Transverse colon (tissue), 4 donors: ENCODE measurements at places on chromosomes 2 and 18. TPM values are rescaled to one million over a fixed set of nuclear protein-coding genes. Genes with fewer than 3 reads are reported as not detected.
A peak's percentile ranks its signal among the peaks of the same experiment; 100 is the strongest.

Gene CD8B
- total RNA-seq, result not detected

Gene ANKRD62
- total RNA-seq, result not detected

Gene RNF152
- 97.2 TPM for total RNA-seq

Gene SLC40A1
- 95.3 TPM for total RNA-seq

DNA sequence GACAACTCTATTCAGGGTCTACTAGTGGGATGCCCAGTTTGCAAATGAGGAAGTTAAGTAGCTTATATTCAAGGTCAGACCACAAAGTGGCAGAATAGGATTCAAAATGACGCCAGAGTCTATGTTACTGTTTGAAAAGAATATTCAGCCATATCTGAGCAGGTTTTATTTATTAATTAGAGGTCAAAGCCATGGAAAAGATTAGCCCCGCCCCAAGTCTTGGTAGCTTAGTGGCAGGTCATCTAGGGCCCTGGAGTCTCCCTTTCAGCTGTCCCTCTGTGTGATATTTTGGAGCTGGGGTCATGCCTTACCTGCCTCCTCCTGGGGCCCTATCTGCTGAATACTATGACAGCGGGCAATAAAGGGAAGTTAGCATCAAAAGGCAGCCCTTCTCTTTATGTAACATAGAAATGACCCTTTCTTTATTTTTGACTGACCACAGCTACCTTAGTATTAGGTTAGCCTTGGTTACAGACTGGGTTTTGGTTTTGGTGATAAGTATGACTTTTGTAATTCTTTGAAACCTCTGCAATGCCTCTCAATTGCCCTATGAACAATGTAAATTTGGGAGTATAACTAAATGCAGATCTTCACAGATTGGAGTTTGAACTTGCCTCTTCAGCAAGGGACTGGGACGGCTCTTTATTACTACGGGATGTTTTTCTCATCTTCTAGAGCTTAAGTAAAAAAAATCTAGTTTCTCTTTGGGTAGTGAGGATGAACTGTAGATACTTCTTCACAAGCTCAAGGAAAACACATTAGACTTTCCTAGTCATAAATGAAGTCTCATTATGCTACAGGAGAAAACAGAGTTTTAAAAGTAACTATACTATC lies 153.0 kb upstream of the ITGA4 start:
- no peak overlapping the region for H3K4me3 ChIP-seq
- DNase-seq, result no peak
- H3K4me1 ChIP-seq, result peaks cover 13% of the 10 kb centered on the region
- peak overlapping the region; percentile 63 for H3K27ac ChIP-seq
- no peaks in the 10 kb centered on the region for H3K27me3 ChIP-seq

DNA sequence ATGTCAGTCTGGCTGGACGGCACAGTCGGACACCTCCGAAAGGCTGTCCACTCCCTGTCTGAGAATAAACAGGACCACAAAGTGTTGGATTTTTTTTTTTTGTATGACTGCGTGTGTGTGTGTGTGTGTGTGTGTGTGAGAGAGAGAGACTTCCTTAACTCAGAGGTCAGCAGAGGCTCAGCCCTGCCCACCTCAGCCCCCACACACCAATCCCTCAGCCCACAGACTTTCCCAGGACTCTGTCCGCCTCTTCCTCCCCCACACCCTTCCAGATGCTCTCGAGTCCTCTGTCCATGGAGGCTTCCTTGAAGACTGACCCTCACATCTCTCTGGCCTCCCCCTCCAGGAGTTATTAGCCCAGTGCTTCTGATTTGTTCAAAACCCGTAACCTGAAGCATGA lies 147.3 kb downstream of the BCL11A start:
- H3K4me3 ChIP-seq, result no peak overlapping the region
- no peak for DNase-seq
- H3K27me3 ChIP-seq, result no peaks in the 10 kb centered on the region
- no peaks in the 10 kb centered on the region for H3K36me3 ChIP-seq
- H3K4me1 ChIP-seq, result no peaks in the 10 kb centered on the region
- no peak overlapping the region for H3K27ac ChIP-seq

- peaks cover 52% of the 10 kb centered on the region for H3K27me3 ChIP-seq
- H3K4me1 ChIP-seq, result peaks cover 8% of the 10 kb centered on the region
- peak within 1 kb of the TSS; percentile 17 for H3K4me3 ChIP-seq
- no peaks in the 10 kb centered on the region for H3K36me3 ChIP-seq
These were observed at the start of gene ARHGEF4 for GRCh38 chr2:130836501-130837174. Gene ARHGEF4, plus strand, starts transcription at chr2:130836914. Its CDS starts 40 bp downstream, at chr2:130836954.

DNA sequence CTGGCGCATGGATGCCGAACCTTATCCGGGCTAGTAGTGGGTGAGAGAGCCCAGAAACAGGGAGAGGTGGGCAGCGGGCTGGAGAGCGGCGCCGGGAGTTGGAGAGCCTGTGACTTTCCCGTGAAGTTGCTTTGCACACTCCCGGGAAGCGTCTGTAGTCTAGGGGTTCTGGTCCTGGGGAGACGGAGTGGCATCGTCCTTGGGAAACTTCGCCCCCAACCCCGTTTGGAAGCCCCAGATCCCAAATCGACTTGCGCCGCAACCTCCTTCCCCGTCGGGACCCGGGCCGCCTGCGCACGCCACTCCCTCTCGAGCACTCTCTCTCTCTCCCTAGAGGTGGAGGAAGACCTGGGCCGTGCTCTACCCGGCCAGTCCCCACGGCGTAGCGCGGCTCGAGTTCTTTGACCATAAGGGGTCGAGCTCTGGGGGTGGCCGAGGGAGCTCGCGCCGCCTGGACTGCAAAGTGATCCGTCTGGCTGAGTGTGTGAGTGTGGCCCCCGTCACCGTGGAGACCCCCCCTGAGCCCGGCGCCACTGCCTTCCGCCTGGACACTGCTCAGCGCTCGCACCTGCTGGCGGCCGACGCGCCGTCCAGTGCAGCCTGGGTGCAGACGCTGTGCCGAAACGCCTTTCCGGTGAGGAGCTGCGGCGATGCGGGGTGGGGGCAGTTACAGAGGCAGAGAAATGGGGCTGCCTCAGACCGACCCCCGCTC lies 456 bp downstream of the DOK1 start:
- no peaks in the 10 kb centered on the region for H3K36me3 ChIP-seq
- H3K4me3 ChIP-seq, result peak overlapping the region; percentile 75
- no peaks in the 10 kb centered on the region for H3K27me3 ChIP-seq
- DNase-seq, result peak; percentile 64
- H3K4me1 ChIP-seq, result peaks cover 4% of the 10 kb centered on the region

- no peaks in the 10 kb centered on the region for H3K27me3 ChIP-seq
- no peaks in the 10 kb centered on the region for H3K36me3 ChIP-seq
- H3K4me3 ChIP-seq, result no peak overlapping the region
- H3K4me1 ChIP-seq, result no peaks in the 10 kb centered on the region
These were observed 231.7 kb downstream of the ARL6IP6 start for GRCh38 chr2:152950126-152950525.

DNA sequence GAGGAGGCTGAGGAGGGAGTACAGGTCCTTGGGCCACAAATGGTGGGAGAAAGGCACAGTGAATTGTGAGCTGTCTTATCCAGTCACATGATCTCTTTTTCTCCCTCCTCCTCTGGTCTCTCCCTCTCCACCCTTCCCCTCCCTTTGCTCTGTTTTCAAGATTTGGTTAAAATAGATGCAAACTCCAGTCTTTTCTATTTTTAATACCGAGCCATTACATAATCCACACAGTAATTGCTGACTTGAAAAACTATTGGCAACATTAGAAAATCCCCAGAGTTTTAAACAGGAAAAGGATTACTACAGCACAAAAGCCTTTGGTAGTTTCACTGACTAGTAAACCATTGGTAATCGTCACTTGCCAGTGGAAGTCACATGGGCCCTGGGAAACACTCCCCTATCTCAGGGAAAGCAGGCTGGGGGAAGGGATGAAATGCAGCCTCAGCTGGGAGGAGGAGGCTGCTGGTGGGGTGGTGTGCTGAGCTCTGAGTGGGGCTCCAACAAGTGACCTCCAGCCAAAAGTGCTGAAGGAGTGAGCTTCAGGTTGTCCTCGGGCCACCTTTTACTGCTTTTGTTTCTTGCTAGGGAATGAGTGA lies 57.4 kb upstream of the PCBP1 start:
- no peaks in the 10 kb centered on the region for H3K27me3 ChIP-seq
- H3K4me1 ChIP-seq, result peaks cover 11% of the 10 kb centered on the region
- H3K4me3 ChIP-seq, result no peak overlapping the region
- peak; percentile 45 for DNase-seq
- no peaks in the 10 kb centered on the region for H3K36me3 ChIP-seq

DNA sequence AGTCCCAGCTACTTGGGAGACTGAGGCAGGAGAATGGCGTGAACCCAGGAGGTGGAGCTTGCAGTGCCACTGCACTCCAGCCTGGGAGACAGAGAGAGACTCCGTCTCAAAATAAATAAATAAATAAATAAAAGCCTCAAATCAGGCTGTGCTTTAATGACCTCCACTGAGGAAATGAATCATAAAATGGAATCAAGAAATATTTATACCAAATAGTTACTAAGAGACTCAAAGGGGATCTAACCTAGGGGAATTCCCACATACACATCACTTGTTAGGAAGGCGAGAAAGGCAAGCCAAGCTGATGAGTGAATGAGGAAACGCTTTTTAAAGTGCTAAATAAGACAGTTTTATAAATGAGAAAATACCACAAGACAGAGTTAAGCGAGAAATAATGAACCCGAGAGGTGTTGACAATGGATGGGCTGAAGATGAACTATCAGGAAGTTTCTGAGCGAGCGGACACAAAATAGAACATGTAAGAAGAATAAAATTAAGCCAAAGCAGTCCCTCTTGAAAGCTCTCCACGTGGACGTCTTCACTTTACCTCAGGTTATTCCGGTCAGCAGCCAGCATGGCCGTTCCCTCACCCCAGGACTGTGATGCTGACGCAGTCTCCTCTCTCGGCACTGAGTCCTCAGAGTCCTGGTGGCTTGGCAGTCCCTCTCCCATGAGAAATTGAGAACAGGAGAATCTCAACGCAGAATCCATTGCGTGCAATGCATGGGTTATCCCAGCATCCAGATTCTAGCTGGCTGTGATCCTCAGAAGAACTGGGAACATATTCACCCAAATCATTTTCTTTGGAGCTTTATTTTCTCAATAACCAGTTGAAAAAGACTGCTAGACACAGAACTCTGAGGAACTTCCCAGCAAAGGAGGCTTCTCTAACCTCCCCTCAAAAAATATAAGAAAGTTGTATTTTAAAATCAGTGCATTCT lies 22.3 kb downstream of the PXDN start:
- H3K27ac ChIP-seq, result peak overlapping the region; percentile 76
- H3K27me3 ChIP-seq, result no peaks in the 10 kb centered on the region
- no peaks in the 10 kb centered on the region for H3K36me3 ChIP-seq
- no peak overlapping the region for H3K4me3 ChIP-seq

DNA sequence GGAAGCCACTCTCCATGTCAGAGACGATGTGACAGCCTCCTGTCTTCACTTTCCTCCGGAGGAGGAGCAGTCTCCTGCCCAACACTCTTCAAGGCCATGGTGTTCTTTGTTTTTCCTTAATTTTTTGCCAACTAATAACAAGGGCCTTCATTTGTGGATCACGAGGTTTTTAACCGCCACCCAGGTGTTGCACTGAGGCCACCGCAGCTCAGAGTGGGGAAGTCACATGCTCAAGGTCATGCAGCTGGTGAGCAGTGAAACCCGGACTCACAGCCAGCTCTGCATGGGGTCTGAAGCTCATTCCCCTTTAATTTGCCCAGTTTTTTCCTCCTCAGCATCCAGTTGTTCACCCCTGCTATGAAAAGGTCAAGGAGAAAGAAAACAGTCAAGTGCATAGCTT lies 19.6 kb downstream of the ENOSF1 start:
- peaks cover 14% of the 10 kb centered on the region for H3K36me3 ChIP-seq
- DNase-seq, result no peak
- H3K4me1 ChIP-seq, result no peaks in the 10 kb centered on the region

DNA sequence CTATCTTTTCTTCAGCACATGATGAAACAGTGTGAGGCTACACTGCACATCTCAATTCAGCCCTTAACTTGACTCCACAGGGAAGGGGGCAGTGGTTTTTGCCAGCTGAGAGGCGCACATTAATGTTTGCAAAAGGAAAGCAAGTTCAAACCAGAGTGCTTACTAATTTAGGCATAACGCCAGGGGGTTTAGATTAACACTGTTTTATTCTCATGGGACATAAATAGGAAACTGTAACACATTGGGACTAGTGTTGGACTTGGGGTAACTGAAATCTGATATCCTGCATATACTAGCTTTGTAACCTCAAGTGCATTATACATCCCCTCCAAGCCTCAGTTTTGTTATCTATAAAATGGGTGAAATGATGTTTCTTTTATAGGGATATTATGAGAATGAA lies 821.2 kb upstream of the ID2 start:
- no peaks in the 10 kb centered on the region for H3K36me3 ChIP-seq
- DNase-seq, result no peak
- no peak overlapping the region for H3K4me3 ChIP-seq
- H3K4me1 ChIP-seq, result no peaks in the 10 kb centered on the region
- no peaks in the 10 kb centered on the region for H3K27me3 ChIP-seq
